Peyer's patch (tissue), 4 donors: ENCODE measurements at places on chromosomes 12 and 14.

GRCh38 chr12:125229878-125230530, 164.8 kb downstream of the AACS start:
- DNase-seq, result no peak

- no peak for DNase-seq
Observed at GRCh38 chr12:102962532-102962931, 5.1 kb downstream of the ASCL1 start.

GRCh38 chr12:19304149-19304750, 135.0 kb upstream of the AEBP2 start:
- no peak for DNase-seq

- no peak for DNase-seq
Observed at GRCh38 chr14:73746520-73747378, 32.6 kb upstream of the PNMA1 start.

DNA sequence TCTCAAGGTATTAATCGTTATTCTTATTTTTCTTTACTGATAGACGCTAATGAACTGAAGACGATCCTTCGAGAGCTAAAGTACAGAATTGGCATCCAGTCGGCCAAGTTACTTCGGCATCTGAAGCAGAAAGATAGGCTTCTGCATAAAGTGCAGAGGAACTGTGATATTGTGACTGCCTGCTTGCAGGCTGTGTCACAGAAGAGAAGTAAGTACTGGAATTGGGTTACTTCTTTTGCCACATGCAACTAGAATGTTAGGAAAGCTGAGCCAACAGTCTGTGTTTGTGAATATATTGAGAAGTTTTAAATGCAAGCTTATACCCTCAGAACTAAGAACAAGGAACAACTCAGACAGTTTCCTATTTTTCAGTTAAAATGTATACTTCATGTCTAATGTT, 26.6 kb upstream of the GNS start:
- DNase-seq, result no peak
